NCI-H510A (cell line): ENCODE measurements at places on chromosomes 12 and 14.

- DNase-seq: no peak
Observed at GRCh38 chr12:15001733-15002382, 29.0 kb downstream of the PDE6H start.

DNA sequence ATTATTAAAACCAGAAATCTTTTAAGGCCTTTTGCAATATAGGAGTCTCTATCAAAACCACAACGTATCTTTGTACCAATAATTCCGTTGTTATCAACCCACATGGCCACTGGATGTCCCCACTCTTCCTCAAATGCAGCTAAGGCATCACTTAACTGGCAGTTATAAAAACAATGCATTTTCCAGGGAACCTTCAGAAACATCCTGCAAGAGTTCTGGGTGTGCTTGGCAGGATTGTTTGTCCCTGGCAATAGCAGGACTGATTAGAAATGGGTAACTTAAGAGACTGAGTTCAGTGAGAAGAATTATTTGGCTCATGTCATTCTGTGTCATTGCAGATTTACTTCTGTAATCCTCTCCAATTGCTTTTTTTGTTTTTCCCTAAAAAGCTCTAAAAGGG, 112.0 kb downstream of the SLC15A5 start:
- peak; percentile 26 for DNase-seq

- no peak for DNase-seq
Observed at GRCh38 chr12:62632411-62632918, 165.8 kb downstream of the MON2 start.

- DNase-seq: peak; percentile 44
Observed at GRCh38 chr14:90062127-90062794, 467 bp downstream of the KCNK13 start.

- no peak for DNase-seq
Observed at GRCh38 chr12:20593611-20594010, 101.5 kb upstream of the SLCO1C1 start.

DNA sequence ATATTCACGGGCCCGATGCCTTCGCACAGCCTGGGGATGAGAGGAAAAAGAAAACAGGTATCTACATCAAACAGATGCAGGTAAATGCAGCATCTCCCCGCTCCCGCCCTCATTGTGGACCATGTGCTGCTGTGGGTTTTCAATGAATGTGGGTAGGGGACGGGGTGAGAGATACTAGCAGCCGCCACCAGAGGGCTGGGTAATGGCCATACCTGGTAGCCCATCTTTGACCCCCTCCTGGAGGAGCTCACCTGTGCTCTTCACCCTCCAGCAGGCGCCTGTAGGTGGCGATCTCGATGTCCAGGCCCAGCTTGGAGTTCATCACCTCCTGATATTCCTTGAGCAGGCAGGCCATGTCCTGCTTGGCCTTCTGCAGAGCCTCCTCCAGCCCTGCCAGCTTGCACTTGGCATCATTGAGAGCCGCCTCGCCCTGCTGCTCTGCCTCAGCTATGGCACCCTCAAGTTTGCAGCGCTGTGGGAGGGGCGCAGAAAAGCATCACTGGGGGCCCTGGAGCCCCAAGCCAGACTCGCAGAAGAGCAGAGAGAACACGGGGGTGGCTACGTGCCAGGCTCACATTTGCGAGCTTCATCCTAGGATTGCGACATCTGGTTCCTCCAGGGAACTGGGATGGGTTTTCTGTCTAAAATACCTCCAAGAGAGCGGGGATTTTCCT, 10.2 kb downstream of the KRT82 start:
- DNase-seq: peak; percentile 23

- no peak for DNase-seq
Observed at GRCh38 chr14:38618514-38618913, 362.6 kb upstream of the CLEC14A start.

GRCh38 chr12:20561871-20562270, 133.3 kb upstream of the SLCO1C1 start:
- no peak for DNase-seq

GRCh38 chr14:102727336-102728095, 49.7 kb upstream of the TRAF3 start:
- no peak for DNase-seq

DNA sequence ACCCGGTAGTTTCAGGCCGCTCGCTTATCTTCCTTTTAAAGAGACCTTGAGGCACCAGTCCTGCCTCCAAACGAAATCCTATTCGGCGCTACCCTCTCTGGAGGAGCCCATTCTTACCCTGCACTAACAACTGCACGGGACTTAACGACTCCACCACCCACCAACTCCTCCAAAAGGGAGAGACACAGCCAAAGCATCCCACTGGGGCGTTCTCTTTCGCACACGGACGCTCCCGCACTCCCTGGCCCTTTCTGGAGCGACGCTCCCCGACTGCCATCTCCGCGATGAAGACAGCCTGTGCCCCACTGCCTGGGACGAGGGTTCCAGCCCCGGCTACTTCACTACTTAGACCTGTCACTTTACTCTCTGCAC, 650 bp downstream of the GALC start:
- no peak for DNase-seq
